ENCODE measurements at places on chromosomes 3 and 15.

DNA sequence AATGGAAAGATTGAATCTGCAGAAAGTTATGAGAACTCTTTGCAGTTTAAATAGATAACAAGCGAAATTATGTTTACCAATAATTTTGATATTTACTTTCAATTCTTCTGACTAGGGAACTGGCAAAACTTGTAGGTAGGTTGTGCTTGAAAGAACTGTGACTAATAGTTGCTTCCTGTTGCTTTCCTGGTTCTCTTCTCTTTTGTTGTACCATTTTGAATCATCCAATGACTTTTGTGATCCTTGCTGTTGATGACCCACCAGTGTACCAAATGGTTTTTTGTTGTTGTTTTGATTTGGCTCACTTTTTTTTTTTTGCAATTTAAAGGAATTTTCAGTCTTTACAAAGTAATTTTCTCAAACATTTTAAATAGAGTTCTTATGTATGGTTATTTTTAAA lies 64.9 kb upstream of the DCBLD2 start:
- no peak for DNase-seq

GRCh38 chr15:31086344-31086743 lies 15.2 kb downstream of the TRPM1 start:
- no peak for DNase-seq

DNA sequence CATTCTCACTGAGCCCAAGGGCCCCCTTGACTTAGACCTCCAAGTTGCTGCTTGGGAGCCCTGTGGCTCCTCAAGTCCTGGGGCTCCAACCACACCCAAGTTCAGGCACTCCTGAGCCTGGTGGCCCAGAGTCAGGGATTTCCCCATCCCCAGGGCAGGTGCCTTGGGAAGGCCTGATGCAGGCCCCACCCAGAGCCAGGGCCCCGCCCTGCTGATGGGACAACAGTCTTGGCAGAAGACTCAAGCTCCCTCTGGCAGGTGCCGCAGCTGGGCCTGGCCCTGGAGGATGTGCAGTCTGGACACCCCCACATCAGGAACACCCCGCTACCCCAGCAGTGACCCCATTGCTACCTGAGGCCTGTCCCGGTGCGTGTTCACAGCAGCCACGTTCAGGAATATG lies 17.7 kb upstream of the SHISA5 start:
- no peak for DNase-seq

DNA sequence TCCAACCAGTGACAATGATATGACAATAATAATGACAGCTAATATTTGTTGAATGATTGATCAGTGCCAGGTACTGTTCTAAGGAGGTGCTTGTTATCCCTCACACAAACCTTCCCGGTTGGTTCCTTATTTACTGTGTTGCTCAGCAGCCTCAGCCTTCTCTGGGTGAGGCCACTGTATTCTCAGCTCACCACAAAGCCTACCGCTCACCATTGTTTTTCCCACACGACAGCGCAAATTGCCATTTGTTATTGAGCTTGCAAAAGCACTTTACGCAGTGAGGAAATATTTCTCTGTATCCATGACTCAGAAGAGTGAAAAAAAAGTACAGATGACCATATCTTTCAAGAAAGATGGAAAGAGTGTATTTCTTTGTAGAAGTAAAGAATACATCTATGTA lies 49.5 kb upstream of the PDZRN3 start:
- no peak for DNase-seq

- no peak for DNase-seq
Measured at GRCh38 chr3:32455609-32456428, 46.8 kb downstream of the CMTM6 start.

DNA sequence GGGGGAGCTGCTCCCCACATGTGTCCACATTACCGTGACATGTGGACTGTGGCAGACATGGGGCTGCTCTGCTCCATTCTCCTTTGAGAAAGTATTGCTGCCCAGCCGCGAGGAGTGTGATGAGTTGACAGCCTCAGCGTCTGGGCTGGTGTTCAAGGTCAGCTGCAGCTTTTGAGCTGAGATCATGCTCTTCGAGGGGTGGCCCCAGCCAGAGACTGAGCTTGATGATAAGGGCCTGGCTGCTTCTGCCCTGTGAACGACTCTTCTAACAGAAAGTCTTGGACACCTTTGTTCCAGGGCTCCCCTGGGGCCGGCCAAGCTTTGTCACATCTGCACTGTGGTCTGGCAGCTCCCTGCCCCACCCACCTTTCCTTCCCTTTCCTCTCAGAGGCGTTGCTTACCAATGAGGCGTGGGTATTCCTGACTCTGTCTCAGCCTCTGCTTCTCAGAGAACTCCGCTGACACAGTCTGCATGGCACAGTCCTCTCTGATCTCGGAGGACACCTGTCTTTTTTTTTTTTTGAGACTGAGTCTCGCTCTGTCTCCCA lies 86.6 kb downstream of the CHRD start:
- DNase-seq: no peak

GRCh38 chr3:134437211-134437752 lies 48.5 kb downstream of the ANAPC13 start:
- DNase-seq: no peak

- no peak for DNase-seq
Measured at GRCh38 chr15:69720536-69720935, 267.9 kb downstream of the RPLP1 start.

- no peak for DNase-seq
Measured at GRCh38 chr15:77566092-77566491, 66.6 kb downstream of the LINGO1 start.

DNA sequence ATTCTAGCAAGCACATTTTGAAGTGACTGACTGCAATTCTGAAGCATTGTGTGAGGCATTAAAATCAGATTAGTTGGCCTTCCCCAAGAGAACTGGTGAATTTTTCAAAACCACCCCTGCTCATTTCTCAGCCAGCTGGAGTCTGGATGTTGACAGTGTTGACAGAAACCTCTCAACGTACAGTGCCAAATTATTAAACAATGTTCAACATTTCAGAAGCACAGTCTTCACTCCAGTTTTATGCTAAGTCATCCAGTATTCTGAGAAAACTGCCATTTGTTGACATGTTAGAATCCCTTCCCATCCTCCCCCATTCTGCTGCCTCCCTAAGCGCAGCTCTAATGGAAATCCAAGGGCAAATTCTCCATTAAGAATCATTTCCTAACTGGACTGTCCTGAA lies 369.3 kb upstream of the TRIM42 start:
- DNase-seq: no peak

- peak; percentile 83 for DNase-seq
Measured at GRCh38 chr3:49856181-49857005, at the start of gene TRAIP. Gene TRAIP, minus strand, starts transcription at chr3:49856564. Its CDS starts 111 bp downstream, at chr3:49856453.

DNA sequence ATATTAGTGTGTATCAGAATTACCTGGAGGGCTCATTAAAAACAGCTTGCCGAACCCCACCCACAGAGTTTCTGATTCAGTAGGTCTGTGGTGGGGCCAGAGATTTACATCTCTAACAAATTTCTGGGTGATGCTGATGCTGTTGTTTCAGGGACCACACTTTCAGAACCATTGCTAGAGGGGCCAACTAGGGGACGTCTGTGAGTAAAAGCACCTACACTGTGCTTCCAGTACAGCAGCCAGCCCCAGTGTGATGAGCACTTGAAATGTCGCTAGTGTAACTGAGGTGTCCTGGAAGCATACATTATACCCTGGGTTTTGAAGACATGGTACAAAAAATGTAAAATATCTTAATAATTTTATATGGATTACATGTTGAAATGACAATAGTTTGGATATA lies 33.0 kb downstream of the AGTR1 start:
- no peak for DNase-seq

GRCh38 chr3:39232859-39233258 lies 40.5 kb upstream of the XIRP1 start:
- no peak for DNase-seq
